ENCODE measurements at places on chromosomes 4 and X.

- DNase-seq = no peak
Measured at GRCh38 chr4:108881190-108881589, 118.3 kb upstream of the ETNPPL start.

DNA sequence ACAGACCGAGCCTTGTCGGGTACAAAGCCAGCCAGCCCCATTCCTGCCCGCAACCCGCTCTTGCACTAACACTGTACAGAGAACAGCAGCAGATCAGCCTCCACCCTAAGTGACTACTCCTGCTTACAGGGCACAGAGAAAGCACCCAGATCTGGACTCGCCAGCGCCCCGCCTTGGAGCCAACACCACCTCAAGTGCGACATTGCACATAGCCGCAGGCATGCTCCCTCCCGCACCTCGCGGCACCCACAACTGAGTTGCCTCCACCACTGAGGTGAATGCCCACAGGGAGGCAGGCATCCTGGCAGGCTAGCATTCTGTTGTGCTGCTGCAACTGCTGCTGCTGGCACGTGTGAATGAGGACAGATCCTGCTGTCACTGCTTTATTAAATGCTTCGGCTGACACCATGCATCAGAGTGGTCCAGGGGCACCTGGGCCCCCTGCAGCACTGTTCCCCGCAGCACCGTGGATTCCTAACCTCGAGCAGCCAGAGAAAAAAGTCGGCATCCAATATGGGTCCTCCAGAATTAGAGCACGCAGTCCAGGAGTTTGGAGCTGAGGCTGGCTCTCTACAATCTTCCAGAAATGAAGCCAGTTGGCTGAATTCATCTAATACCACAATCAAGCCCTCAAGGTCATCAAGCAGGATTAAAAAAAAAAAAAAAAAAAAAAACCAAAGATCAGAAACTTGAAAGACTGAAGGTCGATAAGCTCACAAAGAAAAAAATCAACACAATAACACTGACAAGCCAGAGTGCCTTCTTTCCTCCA lies 352.9 kb downstream of the GASK1B start:
- DNase-seq = peak; percentile 12

DNA sequence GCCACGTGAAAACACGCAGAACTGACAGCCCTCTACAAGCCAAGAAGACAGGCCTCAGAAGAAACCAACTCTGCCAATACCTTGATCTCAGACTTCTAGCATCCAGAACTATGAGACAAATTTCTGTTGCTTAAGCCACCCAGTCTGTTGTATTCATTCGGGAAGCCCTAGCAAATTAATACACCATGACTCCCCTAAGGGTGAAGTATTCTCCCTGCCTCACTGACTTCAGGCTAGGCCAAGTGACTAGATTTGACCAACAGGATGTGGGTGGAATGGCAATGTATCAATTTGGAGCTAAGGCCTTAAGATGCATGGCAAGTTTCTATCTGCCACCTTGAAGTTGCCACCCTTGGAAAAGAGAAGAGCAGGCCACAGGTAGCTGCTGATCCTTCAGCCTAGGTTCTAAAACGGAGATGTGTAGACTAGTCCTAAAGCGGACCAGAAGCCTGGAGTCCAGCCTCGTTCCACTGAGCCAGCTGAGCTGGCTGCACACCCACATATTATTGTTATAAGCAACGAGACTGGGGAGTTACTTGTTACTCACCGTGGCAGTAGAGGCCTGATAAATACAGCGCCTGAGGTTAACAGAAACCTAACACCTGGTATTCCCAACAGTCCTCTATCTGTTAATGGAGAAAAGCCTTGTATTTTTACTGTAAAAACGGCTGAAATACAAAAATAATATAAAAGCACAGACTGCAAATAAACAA lies 16.4 kb downstream of the SCARB2 start:
- DNase-seq = no peak

- peak; percentile 70 for DNase-seq
Measured at GRCh38 chr4:74874753-74875367, 58.1 kb upstream of the PARM1 start.
